MG63 (cell line): ENCODE measurements at places on chromosomes 5 and 9. TPM values are rescaled to one million over a fixed set of nuclear protein-coding genes. Genes with fewer than 3 reads are reported as not detected.

The PCDHGC4 gene
- total RNA-seq, result not detected in 2 replicates

The INSL6 gene
- total RNA-seq, result not detected in 2 replicates

The CDKN2B gene
- total RNA-seq, result not detected in 2 replicates

The HTR1A gene
- total RNA-seq, result not detected in 2 replicates

The PTGDS gene
- not detected in 2 replicates for total RNA-seq

The ARHGEF28 gene
- 7.6 and 8.0 TPM in 2 replicates for total RNA-seq

The SLC46A2 gene
- not detected in 2 replicates for total RNA-seq

The SV2C gene
- total RNA-seq, result not detected in 2 replicates

The ZDHHC11 gene
- 0.56 TPM in 1 of 2 replicates, not detected in the other for total RNA-seq

The BNC2 gene
- total RNA-seq, result 38.8 and 49.5 TPM in 2 replicates

The RORB gene
- total RNA-seq, result not detected in 2 replicates

The DMRT3 gene
- not detected in 2 replicates for total RNA-seq

The GABRG2 gene
- not detected in 2 replicates for total RNA-seq

The GALNT12 gene
- total RNA-seq, result 0.22 and 0.99 TPM in 2 replicates

The SLCO6A1 gene
- not detected in 2 replicates for total RNA-seq

The PCDHB4 gene
- total RNA-seq, result not detected in 2 replicates

The LCN1 gene
- total RNA-seq, result not detected in 2 replicates
